Fibroblast of the aortic adventitia (primary cell): ENCODE measurements at places on chromosomes 16 and 17. TPM values are rescaled to one million over a fixed set of nuclear protein-coding genes. Genes with fewer than 3 reads are reported as not detected.

FBXL19 gene
- 9.8 and 16.6 TPM in 2 replicates for total RNA-seq

ANKRD40CL gene
- not detected in 2 replicates for total RNA-seq

UMOD gene
- not detected in 2 replicates for total RNA-seq

GSE1 gene
- 23.1 and 25.2 TPM in 2 replicates for total RNA-seq

LRRC46 gene
- 0.16 TPM in 1 of 2 replicates, not detected in the other for total RNA-seq

CRHR1 gene
- not detected in 2 replicates for total RNA-seq

MYL11 gene
- total RNA-seq, result not detected in 2 replicates

KRT39 gene
- total RNA-seq, result not detected in 2 replicates

MEOX1 gene
- total RNA-seq, result not detected in 2 replicates

IL21R gene
- 0.54 TPM in 1 of 2 replicates, not detected in the other for total RNA-seq

ATP2A1 gene
- 0.18 TPM in 1 of 2 replicates, not detected in the other for total RNA-seq

CMTM1 gene
- total RNA-seq, result 3.2 TPM in 1 of 2 replicates, not detected in the other

PMFBP1 gene
- total RNA-seq, result 0.09 and 0.33 TPM in 2 replicates

CD300LF gene
- not detected in 2 replicates for total RNA-seq

TPSAB1 gene
- total RNA-seq, result not detected in 2 replicates

DNAAF8 gene
- 1.4 TPM in 1 of 2 replicates, not detected in the other for total RNA-seq

CUEDC1 gene
- total RNA-seq, result 17.1 and 25.7 TPM in 2 replicates

ATF7IP2 gene
- total RNA-seq, result 1.1 and 1.9 TPM in 2 replicates

CALB2 gene
- total RNA-seq, result 0.36 TPM in 1 of 2 replicates, not detected in the other

MYL4 gene
- total RNA-seq, result not detected in 2 replicates

BAIAP3 gene
- total RNA-seq, result 0.09 TPM in 1 of 2 replicates, not detected in the other

CIITA gene
- 0.74 and 1.3 TPM in 2 replicates for total RNA-seq

KRT32 gene
- total RNA-seq, result 0.09 TPM in 1 of 2 replicates, not detected in the other

ELAC2 gene
- 13.2 and 60.6 TPM in 2 replicates for total RNA-seq

KRT25 gene
- not detected in 2 replicates for total RNA-seq

KRTAP16-1 gene
- total RNA-seq, result not detected in 2 replicates

DNASE1L2 gene
- 0.16 and 0.63 TPM in 2 replicates for total RNA-seq

ABCA3 gene
- 1.8 and 2.4 TPM in 2 replicates for total RNA-seq

SLC47A1 gene
- 0.27 and 0.65 TPM in 2 replicates for total RNA-seq

TBCD gene
- total RNA-seq, result 39.5 and 80.3 TPM in 2 replicates

ADAP2 gene
- 0.27 and 0.90 TPM in 2 replicates for total RNA-seq

ZG16 gene
- total RNA-seq, result not detected in 2 replicates

MFAP4 gene
- total RNA-seq, result 20.2 and 89.6 TPM in 2 replicates

C16orf92 gene
- not detected in 2 replicates for total RNA-seq

CMTM3 gene
- 7.4 and 17.8 TPM in 2 replicates for total RNA-seq

ZG16B gene
- total RNA-seq, result 0.27 and 1.4 TPM in 2 replicates

SYT17 gene
- total RNA-seq, result under 0.01 TPM in 1 of 2 replicates, not detected in the other

CHST6 gene
- total RNA-seq, result 0.16 and 0.27 TPM in 2 replicates

ADGRG3 gene
- total RNA-seq, result not detected in 2 replicates

ITGAL gene
- not detected in 2 replicates for total RNA-seq

HBM gene
- total RNA-seq, result not detected in 2 replicates

NPTX1 gene
- 0.57 and 191 TPM in 2 replicates for total RNA-seq

PRSS27 gene
- total RNA-seq, result 0.65 and 1.3 TPM in 2 replicates

DPEP2 gene
- total RNA-seq, result not detected in 2 replicates

ADORA2B gene
- total RNA-seq, result 0.90 and 19.3 TPM in 2 replicates

KIF19 gene
- total RNA-seq, result not detected in 2 replicates
